Keratinocyte (primary cell): ENCODE measurements at places on chromosomes 5 and 9. TPM values are rescaled to one million over a fixed set of nuclear protein-coding genes. Genes with fewer than 3 reads are reported as not detected.

AKNA gene
- 0.57 to 1.1 TPM (median 0.79 TPM) in 3 replicates for polyA plus RNA-seq

DDX4 gene
- polyA plus RNA-seq = 0.04 TPM in 1 of 3 replicates, not detected in the others

RASGRF2 gene
- 0.03 to 0.07 TPM (median 0.05 TPM) in 3 replicates for polyA plus RNA-seq

- DNase-seq = no peak
These were observed 59.4 kb upstream of the PTPN3 start for GRCh38 chr9:109557481-109557880.

GRCh38 chr9:82722561-82722960 is 340.4 kb downstream of the RASEF start:
- DNase-seq = no peak

DNA sequence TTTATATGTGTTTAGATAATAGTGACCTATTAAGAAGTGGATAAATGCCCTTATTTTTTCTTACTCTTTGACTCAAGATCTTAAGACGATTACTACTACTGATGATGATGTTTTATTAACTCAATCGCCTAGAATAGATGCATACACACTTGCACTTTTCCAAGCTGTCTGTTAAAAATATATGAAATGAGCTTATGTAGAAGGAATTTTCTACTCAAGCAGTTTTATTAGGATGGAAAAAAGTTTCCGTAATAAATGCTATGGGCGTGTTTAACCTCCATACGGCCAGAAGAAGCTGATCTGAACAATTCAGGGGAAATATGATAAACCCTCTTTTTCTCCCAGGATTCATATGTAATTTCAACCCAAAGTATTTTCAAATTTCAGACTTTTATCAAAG is 455.7 kb upstream of the MPDZ start:
- DNase-seq = no peak
